ENCODE measurements at places on chromosomes 7 and 10.
A peak's percentile ranks its signal among the peaks of the same experiment; 100 is the strongest.

GRCh38 chr10:77837248-77837924 is 89.2 kb downstream of the DLG5 start:
- DNase-seq = peak; percentile 80

DNA sequence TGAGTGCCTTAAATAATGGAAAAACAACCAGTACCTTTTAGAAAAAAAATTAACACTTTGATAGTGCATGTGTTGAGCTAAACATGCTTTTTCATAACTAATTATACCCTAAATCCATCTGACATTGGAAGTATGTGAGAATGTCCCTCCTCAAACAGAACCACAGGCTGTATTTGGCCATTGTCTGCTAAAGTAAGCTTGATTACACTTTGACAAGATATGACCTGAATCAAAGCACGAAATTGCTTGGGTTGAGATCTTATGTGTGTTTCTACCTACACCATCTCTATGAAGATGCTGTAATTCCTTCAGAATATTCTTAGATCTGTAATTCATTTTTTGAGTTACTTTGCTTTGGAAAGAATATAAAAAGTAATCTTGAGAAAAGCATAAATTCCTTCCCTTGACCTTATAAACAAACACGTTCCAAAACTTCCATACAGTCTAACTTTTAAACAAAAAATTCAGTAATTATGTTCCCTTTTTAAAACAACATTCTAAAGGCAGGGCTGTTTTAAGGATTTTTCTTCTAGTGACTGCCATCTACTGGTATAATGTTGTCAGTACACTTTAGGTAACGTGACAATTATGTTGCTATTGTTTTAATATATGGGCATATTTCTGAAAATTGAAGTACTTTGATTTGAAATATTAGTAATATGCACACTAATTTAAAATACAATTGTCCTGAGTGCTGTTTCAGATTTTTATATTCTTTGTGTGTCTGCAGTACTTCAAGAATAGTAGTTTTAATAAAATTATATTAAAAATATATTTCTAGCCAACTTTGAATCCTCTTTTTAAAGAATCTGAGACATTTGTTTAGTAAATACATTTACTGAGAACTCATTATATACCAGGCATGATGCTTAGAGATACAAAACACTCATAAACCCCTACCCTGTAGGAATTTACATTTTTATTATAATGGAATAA is 20.9 kb downstream of the CD36 start:
- DNase-seq = no peak

DNA sequence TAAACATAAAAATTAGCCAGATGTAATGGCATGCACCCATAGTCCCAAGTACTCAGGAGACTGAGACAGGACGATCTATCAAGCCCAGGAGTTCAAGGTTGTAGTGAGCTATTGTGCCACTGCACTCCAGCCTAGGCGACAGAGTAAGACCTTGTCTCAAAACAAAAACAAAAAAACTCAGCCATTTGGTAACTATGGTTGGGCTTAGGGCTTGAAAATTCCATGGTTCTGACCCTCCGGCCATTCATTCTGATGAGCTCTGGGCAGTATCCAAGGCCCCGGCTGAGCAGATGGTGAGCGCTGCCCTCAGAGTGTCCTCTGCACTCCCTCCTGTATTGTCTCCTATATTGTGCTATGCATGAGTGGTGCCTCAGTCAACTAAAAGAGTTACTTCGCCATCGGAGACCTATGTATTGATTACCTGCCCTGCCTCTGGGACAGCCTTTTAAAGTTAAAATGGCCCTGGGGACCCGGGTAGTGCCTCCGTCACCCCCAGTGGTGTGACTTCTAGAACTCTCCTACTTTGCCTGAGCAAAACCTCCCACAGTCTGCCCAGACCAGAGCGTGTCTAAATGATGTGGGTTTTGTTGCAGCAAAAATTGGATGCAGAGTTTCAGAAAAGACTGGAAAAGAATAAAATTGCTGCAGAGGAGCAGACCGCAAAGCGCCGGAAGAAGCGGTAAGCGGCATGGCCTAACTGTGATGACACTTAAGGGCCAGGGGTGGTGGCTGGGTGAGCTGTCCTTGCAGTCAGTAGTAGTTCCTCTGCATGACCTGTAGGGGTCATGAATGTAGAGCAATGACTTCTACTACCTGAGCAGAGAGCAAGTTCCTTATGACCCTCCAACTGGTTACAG is 8.1 kb downstream of the PRKRIP1 start:
- DNase-seq = peak; percentile 53

GRCh38 chr7:28529755-28530154 is 117.4 kb downstream of the CREB5 start:
- no peak for DNase-seq

GRCh38 chr10:25561758-25562157 is 372.3 kb upstream of the MYO3A start:
- DNase-seq = no peak

DNA sequence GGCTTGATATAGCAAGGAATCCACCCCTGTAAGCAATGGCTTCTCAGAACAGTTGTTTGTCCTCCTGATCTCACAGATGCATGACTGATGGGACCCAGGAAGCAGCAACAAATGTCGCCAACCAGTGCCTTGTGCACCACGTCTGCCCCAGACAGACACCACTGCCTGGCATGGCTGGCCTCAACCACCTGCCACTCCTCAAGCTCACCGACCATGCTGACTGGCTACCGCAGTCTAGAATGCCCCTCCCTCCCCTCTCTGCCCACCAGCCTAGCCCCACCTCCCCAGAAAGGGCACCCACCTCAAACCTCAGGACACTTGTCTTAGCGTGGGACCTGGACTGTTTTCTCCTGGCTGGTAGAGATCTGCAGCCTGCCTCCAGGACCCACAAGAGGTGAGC is 24.0 kb downstream of the LRRC20 start:
- no peak for DNase-seq

GRCh38 chr10:60497364-60497763 is 107.7 kb upstream of the ANK3 start:
- DNase-seq = no peak

GRCh38 chr10:14971867-14972448 is 12.8 kb downstream of the MEIG1 start:
- DNase-seq = peak; percentile 70

- DNase-seq = no peak
These were observed 102.0 kb downstream of the PKD1L1 start for GRCh38 chr7:47846138-47846836.

GRCh38 chr7:151715666-151716315 is 161.1 kb downstream of the PRKAG2 start:
- no peak for DNase-seq

- DNase-seq = no peak
These were observed 214.0 kb upstream of the KLF14 start for GRCh38 chr7:130947792-130948580.

- no peak for DNase-seq
These were observed 209.0 kb upstream of the ZMIZ1 start for GRCh38 chr10:78859769-78860168.

DNA sequence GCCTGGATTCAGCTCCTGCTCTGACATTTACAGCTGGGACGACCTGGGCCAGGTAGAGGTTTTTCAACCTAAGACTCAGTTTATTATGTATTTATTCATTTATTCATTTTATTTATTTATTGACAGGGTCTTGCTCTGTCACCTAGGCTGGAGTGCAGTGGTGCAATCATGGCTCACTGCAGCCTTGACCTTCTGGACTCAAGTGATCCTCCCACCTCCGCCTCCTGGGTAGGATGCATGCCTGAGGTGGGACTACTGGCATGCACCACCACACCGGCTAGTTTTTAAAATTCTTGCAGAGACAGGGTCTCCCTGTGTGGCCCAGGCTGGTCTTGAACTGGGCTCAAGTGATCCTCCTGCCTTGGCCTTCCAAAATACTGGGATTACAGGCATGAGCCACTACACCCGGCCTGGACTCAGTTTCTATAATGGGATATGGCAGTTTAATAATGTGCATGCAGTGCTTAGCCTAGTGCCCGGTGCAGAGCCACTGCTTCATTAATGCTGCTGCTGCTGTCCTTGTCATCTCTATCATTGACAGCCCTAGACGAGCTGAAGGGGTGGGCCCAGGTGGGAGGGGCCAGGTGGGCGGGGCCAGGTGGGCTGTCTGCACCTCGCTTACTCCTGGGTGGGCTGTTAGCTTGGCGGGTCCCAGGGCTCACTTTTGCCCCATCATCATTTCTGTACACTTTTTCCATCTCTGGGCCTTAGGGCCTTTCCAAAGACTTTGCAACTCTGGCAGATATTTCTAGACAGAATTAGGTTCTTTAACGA is 92.6 kb downstream of the LHPP start:
- DNase-seq = no peak

DNA sequence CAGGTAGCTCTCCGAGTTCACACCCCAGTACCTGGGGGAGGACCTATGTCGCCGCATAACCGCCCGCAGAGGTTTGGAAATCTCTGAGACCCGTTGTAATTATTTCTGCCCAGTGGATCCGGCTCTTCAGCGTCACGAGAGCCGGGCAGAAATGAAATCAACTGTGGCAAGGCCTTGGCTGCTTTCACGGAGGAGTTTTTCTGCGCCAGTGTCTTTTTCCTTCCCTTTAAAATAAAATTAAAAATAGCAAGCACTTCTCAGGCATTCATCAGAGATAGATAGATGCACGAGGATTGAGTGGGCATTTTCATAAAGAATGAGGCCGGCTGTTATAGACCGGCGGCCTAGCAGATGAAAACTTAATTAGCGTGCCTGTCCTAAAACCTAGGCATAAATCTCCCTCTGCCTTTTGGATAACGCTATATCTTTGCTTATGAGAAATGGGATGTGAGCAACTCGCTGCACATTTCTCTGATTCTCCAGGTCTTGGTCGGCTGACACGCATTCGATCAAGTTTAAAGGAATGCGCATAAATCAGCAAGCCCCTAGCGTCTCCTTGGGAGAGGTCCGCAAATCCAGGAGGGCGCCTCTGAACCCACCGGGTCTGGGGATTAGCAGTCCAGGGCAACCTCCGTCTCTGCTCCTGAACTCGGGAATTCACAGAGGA is 6.4 kb downstream of the HOXA13 start:
- DNase-seq = peak; percentile 27

DNA sequence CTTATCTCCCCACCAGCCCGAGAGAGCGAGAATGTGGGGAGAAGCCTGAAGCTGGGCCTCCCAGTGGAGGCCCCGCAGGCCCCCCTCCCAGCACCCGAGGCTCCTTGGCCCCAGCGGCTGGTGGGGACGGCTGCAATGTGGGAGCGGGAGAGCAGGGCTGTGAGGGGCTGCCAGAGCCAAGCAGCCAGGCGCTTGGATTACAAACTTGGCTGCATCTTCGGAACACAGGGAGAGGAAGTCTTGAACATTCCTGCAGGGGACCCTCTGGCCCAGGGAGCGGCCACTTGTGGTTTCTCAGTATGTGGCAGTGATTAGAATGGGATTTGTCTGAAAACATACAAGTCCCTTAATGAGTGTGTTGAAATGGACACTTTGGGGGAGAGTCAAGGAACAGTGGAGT is 23.2 kb downstream of the ELN start:
- no peak for DNase-seq

DNA sequence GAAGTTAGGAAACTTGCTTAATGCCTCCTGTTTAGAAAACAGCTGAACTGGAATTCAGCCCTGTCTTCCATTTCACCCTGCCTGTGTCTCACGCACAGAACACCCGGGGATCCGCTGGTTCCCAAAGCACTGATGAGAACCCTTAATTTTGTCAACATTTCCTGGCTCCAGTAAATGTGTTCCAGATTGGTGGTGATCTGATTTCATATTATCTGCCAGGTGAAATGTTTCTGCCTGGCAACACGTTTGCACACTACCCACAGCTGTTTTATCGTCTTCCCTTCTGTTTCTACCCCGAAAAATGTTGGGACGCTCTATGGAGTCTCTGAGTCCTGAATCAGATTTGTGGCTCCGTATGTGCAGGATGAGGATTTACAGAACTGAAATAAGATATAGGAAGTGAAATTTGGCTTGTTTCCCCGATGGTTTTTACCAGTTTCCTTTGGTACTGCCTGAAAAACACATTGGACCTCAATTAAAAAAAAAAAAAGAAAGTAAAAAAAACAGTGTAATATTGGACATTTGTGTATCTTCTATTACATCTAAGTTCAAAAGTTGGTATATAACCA is 29.0 kb downstream of the MRC1 start:
- no peak for DNase-seq

DNA sequence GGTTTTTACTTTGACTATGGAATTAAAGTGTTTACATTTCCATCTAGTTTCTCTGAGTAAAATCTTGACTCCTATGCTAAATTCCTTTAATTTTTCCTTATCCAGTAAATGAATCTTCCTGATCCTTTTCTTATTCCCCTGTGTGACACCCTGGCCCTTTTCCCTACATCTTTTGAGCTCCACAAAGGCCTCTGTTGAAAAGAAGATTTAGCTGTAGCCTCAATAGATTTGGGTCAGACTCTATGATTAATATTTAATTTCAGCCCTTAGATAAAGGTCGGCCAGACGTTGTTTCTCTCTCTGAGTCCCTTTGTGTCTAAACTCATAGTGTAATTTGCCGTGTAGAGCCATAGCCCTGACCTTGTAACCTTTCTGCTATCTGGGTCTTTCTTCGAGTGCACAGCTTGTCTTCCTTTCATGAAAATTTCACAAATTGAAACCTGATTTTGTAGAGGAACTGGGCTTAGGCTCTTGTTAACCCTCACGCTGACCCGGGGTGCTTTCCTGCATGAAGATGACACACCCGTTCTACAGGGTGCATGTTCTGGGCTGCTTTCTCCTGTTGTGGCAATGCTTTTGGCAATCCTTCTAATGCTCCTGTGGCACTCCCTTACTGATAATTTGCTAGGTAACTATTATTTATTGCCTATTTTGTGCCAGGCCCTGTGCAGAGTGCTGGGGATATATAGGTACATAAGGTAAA is 21.2 kb downstream of the LSMEM1 start:
- no peak for DNase-seq

DNA sequence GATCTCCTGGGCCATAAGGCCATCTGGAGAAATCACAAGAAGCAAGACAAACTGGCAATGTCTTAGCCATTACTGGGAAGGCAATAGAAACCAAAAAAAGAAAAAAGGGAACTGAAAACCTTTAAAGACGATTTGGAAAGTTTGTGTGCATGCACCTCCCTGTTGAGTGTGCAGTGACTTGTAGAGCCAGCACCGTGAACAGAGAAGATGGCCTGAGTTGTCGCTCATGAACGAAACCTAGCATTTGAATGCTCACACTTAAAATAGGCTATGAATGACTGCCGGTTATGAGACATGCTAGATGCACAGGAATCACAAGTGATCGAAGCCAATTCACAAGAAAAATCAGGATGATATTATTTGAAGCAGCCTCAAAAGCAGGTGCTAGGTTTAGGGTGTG is 151.3 kb upstream of the ADO start:
- DNase-seq = no peak

Data from activated T-cell treated with anti-CD3 and anti-CD28 coated beads, Interleukin-2, amount 50 U/mL, for 48 hours (primary cell).